ENCODE measurements at places on chromosomes 3 and 15.

DNA sequence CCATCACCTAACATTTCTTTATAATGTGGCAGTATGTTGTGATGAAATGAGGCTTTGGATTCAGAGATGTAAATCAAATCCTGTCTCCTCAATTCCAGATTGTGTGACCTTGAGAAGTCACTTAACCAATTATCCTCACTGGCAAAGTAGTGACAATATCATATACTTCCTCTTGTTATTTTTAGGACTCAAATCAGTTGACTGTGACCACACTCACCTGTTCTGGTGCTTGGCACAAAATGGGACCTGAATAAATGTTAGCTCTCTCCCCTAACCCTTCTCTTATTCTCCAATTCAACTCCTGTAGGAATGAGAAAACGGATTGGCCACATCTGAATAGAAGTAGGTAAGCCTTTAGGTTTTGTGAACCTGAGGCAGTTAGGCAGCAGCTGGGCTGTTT is 42.1 kb downstream of the IQCH start:
- DNase-seq, result no peak

- DNase-seq, result no peak
Observed at GRCh38 chr3:14415501-14415900, 13.1 kb downstream of the SLC6A6 start.

DNA sequence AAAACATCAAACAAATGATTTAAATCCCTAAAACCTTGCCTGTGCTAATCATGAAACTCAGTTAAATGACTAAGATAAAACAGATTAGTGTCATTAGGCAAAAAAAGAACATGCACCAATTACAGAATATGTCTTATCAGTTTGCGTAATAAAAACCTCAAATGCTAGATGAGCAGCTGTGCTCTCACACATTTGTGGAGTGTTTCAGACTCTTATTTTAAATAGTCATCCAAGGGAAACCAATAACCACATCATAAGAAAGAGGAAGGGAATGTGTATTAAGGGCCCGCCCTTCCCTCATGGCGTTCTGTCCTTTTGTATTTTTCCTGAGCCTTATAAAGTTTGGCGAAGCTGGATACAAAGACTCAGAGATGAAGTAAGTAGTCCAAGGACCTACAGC is 6.6 kb downstream of the SAMMSON start:
- no peak for DNase-seq

- DNase-seq, result no peak
Observed at GRCh38 chr3:142965581-142965980, 2.1 kb upstream of the PAQR9 start.

DNA sequence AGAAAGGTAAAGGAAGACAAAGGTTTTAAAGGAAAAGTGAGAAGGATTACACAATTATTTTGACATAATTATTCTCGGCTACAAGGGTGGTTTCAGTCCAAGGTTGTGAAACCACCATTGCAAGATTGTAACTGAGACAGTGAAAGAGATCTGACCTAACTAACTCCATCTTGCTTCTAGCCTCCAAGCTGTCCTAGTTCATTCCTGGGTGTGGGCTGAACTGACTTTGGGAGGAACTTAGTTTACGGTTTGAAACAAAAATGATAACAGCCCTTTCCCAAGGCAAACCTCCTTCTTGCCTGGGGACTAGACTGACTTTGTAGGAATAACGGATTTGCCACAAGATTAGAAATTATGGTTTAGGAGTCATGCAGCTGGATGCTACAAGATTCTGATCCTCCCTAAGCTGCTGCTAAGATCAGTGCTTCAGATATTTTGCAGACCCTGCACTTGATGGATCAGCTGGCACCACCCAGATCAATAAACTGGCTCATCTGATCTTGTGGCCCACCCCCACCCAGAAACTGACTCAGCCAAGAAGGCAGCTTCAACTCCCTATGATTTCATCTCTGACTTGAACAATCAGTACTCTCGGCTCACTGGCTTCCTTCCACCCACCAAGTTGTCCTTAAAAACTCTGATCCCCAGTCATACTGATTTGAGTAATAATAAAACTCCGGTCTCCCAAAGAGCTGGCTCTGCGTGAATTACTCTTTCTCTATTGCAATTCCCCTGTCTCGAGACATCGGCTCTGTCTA is 57.7 kb upstream of the AADACL2 start:
- DNase-seq, result no peak

GRCh38 chr3:146164971-146165769 is 4.2 kb upstream of the PLOD2 start:
- DNase-seq, result no peak

Measured in activated CD4-positive, alpha-beta T cell treated with anti-CD3 and anti-CD28 coated beads, Interleukin-2, amount 50 U/mL, for 1 hour (primary cell).